HTR-8/SVneo (cell line): ENCODE measurements at places on chromosomes 12 and 14.

DNA sequence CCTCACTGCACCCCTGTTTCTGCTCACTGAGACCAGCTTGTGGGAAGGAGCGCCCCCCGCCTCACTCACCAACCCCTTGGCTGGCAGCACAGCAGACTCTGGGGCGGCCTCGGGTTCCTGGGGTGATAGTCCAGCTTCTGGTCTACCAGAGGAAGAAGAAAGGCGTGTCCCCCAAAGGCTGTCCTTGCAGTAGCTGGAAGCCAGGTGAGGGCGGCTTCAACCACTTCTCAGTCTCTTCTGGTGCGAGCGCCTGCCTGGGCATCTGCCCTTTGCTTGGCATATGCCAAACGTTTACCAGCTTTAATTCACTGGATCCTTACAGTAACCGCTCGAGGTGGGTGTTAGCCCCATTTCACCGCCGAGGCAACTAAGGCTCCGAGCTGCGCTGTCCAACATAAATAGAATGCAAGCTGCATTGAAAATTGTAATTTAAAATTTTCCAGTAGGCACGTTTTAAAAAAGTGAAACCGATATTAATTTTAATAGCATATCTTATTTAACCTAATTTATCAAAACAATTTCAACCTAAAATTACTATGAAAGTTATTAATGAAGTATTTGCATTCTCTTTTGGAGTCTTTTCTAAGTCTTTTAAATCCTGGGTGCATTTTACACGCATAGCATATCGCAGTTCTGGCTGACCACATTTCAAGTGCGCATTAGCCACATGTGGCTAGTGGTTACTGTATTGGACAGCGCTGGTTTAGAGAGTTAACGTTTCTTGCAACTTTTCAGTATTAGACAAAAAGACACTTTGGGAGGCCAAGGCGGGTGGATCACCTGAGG, 872 bp downstream of the FAM177A1 start:
- DNase-seq = no peak

GRCh38 chr12:93376436-93377251, 1.1 kb upstream of the NUDT4 start:
- no peak for DNase-seq

DNA sequence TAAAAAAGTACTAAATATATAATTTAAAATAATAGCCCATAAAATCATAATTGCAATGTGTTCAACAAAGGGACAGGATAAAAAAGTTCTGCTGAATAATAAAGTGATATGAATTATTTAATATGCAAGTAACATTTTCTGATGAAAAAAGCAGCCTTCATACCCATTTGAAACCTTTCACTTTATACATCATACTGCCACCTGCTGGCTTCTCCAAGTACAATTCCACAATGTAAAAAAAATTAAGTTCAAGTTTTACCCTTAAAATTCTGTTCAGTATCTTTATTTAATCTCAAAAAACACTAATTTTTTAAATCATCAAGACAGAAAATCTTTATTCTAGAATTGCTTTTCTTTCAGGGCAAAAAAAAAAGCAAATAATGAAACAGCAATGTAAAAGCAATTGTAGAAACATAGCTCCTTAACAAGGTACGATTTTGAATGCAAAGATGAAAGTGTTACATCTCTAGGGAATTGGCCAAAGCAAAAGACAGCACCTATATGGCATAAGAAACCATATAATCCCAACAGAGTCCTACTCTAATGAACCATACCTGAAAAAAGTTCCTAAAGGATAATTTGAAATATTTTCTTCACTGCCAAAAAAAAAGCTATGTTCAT, 15.0 kb downstream of the MDM1 start:
- no peak for DNase-seq

DNA sequence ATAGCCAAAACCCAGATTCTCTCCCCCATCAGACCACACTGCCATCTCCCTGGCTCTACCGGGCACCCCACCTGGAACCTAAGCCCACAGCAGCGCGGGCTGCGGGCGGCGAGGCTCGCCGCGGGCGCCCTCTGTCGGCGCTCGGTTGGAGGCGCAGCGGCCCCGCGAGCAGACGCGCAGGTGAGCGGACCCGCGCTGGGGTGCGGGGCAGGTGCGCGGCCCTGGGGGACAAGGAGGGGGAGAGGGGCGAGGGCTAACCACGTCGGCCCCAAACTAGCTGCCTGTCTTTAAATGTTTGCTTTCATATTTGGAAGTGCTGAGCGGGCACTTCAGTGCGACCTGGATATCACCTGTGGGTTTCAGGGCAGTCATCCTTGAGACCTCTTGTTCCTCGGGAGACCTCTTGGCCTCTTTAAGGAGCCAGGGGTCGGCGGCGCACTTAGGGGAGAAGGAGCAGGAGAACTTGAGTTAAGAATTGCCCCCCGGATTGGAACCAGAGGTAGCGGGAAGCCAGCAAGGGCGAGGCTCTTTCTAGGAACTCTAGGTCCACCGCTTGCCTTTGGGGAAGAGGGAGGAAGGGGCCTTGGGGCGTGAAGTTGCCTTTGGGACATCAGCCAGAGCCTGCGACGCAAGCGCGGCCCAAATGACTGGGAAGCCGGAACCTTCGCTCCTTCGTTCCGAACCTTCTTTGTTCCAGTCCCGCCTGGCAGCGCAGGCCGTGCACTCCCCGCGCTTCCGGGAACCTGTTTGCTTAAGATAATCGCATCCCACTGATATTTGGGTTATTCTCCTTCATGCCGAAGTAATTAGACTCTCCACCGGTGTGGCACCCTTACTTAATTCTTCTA, 78.7 kb downstream of the NEDD1 start:
- peak; percentile 38 for DNase-seq

GRCh38 chr12:20489645-20490044, 121.3 kb downstream of the PDE3A start:
- DNase-seq = no peak

- no peak for DNase-seq
Measured at GRCh38 chr12:75754698-75755097, 243.3 kb upstream of the KRR1 start.

- no peak for DNase-seq
Measured at GRCh38 chr12:3772380-3772779, 19.5 kb upstream of the CRACR2A start.

GRCh38 chr12:95648990-95649791, 97.9 kb upstream of the USP44 start:
- peak; percentile 90 for DNase-seq

DNA sequence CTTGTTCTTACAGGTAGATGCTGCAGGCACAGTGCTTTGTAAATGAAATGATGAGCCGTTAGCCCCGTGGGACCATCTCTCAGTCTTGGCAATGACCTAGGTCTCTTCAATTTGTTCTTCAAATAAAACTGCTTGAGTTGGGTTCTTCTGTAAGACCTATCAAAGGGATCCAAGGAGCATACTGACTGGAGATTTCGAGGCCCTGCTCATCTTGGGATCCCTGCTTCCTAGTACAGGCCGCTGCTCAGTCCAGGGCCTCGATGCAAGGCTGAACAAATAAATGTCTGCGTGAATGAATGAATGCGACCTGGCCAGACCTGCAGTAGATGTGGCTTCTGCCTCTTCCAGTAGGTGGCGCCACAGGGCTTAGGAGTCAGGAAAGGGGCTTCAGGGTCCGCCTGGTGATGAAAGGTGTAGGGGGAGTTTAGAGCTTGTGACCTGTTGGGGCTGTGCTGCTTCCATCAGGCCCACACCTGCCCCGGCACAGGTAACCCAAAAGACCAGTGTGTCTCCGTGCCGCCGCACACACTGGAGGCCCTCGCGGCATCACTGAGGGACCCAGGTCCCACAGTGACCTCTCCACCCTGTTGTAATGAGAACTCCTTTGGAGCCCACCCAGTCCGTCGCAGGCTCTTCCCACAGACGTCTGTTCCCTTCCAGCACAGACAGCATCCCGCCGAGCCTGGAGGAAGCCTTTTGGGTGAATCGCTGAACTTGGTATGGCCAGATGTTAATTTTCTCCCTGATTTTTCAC, 4.4 kb downstream of the CACNA1C start:
- peak; percentile 70 for DNase-seq
